ENCODE measurements at places on chromosomes 2 and 18. TPM values are rescaled to one million over a fixed set of nuclear protein-coding genes. Genes with fewer than 3 reads are reported as not detected.

CIAO1 gene
- 67.4 TPM for polyA plus RNA-seq

TMEM169 gene
- polyA plus RNA-seq, result 0.07 TPM

STAT4 gene
- polyA plus RNA-seq, result 1.6 TPM

IMPA2 gene
- polyA plus RNA-seq, result 18.7 TPM

AKAIN1 gene
- not detected for polyA plus RNA-seq

ZNF519 gene
- 0.91 TPM for polyA plus RNA-seq

CYS1 gene
- 0.14 TPM for polyA plus RNA-seq

TACR1 gene
- not detected for polyA plus RNA-seq

ANKRD29 gene
- 8.5 TPM for polyA plus RNA-seq

KIF1A gene
- polyA plus RNA-seq, result 0.01 TPM

LYPD6B gene
- polyA plus RNA-seq, result 30.8 TPM

LMAN1 gene
- 55.6 TPM for polyA plus RNA-seq

KANSL1L gene
- 2.1 TPM for polyA plus RNA-seq

LTBP1 gene
- 9.3 TPM for polyA plus RNA-seq

EFHD1 gene
- not detected for polyA plus RNA-seq

CLEC4F gene
- polyA plus RNA-seq, result not detected

FKBP1B gene
- polyA plus RNA-seq, result 27.9 TPM

CHST10 gene
- 1.0 TPM for polyA plus RNA-seq

SLC40A1 gene
- polyA plus RNA-seq, result 0.18 TPM

GNLY gene
- not detected for polyA plus RNA-seq

ERMN gene
- not detected for polyA plus RNA-seq

CFAP221 gene
- polyA plus RNA-seq, result not detected

SYT4 gene
- polyA plus RNA-seq, result not detected

CRYGA gene
- polyA plus RNA-seq, result not detected

VSNL1 gene
- 18.4 TPM for polyA plus RNA-seq

CFAP65 gene
- polyA plus RNA-seq, result not detected

Measured in keratinocyte (primary cell).